ENCODE measurements at places on chromosomes 6 and 20. TPM values are rescaled to one million over a fixed set of nuclear protein-coding genes. Genes with fewer than 3 reads are reported as not detected.
A peak's percentile ranks its signal among the peaks of the same experiment; 100 is the strongest.

- DNase-seq: peak; percentile 68
Observed at GRCh38 chr6:227074-227782, 65.1 kb upstream of the DUSP22 start.

DNA sequence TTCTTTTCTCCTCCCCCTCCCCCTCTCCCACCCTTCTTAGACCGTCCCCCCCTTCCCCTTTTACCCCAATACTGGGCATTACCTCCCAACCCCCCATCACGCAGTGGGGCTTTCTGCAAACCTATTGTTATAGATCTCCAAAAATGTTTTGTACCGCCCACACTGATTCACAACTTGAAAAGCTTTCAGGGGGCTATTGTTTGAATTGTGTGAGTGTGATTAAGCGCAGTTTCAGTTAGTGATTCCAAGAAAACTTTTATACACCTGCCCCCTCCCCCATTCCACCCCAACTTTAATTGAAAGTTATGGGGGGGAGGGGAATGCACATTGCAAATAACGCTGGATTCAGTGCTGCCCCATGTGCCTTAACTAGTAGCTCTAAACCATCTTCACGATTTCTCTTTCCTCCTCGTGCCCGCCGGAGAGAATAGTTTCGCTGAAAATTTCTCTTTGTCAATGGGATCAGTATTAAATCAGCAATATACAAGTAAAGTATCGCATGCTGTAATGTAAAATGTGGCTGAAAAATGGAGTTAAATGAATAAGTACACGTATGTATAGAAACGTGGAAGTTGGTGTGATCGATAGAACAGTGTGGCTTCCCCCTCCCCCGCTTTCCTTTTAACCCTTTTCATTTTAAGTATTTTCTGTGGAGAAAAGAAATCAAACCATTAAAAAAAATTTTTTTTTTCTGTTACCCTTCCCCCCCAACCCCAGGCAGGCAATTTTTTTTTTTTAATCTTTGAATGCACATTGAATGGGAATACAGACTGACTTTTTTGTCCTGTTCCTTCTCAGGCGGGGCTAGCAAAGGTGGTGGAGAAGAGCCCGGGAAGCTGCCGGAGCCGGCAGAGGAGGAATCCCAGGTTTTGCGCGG, 632 bp downstream of the LIN28B start:
- DNase-seq: no peak

GRCh38 chr6:43274916-43275597, 23.0 kb upstream of the SLC22A7 start:
- DNase-seq: no peak

- no peak for DNase-seq
Observed at GRCh38 chr20:37764333-37764935, 70.6 kb downstream of the CTNNBL1 start.

DNA sequence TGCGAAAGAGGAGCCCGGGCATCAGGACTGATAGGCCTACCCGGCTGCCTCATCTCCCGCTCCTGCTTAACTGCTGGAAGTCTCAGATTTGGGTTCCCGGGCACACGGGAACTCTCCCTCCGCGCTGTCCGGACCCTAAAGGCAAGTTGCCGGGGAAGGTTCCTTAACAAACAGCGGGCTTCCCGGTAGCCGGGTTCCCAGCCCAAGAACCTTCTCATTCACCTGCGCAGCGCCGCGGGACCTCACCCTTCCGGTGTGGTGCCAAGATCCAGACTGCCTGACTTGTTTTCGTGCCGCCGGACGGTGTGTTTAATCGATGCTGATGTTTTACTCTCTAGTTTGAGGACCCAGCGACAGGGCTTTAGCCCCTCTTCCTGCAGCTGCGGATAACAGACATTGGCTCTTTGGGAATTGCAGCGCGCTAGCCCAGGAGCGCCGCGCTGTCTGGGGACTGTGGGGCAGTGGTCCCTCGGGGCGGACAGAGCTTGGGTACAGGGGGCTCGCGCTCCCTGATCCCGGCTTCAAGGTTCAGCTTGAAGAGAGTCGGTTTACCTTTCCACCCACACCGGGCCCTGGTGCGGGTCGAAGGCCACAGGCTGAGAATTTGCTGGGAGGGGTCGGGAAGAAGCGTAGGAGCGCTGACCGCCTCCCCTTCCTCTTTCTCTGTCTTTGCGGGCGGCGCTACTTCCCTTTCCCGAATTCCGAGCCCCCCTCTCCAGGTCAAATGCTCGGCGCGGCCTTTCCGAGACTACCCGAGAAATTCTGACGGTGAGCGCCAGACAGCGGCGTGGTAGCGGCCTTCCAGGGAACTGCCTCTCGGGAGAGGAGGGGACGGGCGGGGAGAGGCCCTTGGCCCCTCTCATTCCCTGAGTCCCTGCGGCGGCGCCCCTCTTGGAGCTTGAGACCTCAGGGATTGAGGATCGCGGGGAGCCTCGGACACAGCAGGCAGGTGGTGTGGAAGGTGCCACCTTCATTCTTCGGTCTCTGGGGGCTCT, 17.2 kb downstream of the ABT1 start:
- DNase-seq: no peak

- DNase-seq: no peak
Observed at GRCh38 chr6:168886964-168887363, 366.7 kb downstream of the THBS2 start.

GRCh38 chr6:107185391-107185970, 70.2 kb upstream of the BEND3 start:
- DNase-seq: peak; percentile 81

Gene NHSL1
- total RNA-seq: 64.2 TPM

Gene GTSF1L
- not detected for total RNA-seq

Gene ECT2L
- total RNA-seq: not detected

Measured in SK-MEL-5 (cell line).